Activated CD4-positive, alpha-beta T cell treated with anti-CD3 and anti-CD28 coated beads, Interleukin-2, amount 50 U/mL, for 48 hours (primary cell): ENCODE measurements at places on chromosomes 12 and 14.

- DNase-seq = no peak
These were observed 28.6 kb downstream of the CMKLR1 start for GRCh38 chr12:108310489-108310888.

DNA sequence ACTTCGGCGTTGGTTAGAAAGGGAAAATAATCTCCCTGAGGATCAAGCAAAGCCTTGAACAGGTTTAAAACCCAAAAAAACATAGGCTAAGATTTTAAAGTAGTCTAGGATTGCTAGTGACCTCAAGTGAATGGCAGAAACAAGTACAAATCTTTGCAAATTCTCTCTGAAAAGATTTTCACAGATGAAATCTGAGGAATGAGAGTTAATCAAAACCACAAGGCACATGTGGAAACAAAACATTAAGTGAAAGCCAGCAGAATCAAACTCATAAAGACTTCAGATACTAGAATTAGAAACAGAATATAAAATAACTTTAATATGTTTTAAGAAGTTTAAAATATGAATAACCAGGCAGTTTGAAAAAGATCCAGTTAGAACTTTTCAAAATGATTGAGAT lies 52.2 kb upstream of the CFL2 start:
- no peak for DNase-seq

DNA sequence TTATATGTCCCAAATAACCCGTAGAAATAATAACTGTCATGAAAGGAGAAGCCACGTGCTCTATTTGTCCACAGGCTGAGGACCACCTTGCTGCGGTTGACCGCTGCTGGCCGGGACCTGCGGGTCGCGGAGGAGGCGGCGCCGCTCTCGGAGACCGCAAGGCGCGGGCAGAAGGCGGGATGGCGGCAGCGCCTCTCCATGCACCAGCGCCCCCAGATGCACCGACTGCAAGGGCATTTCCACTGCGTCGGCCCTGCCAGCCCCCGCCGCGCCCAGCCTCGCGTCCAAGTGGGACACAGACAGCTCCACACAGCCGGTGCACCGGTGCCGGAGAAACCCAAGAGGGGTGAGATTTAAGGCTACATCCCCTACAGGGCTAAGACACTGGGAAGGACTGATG lies 21.0 kb downstream of the RPGRIP1 start:
- peak; percentile 28 for DNase-seq

DNA sequence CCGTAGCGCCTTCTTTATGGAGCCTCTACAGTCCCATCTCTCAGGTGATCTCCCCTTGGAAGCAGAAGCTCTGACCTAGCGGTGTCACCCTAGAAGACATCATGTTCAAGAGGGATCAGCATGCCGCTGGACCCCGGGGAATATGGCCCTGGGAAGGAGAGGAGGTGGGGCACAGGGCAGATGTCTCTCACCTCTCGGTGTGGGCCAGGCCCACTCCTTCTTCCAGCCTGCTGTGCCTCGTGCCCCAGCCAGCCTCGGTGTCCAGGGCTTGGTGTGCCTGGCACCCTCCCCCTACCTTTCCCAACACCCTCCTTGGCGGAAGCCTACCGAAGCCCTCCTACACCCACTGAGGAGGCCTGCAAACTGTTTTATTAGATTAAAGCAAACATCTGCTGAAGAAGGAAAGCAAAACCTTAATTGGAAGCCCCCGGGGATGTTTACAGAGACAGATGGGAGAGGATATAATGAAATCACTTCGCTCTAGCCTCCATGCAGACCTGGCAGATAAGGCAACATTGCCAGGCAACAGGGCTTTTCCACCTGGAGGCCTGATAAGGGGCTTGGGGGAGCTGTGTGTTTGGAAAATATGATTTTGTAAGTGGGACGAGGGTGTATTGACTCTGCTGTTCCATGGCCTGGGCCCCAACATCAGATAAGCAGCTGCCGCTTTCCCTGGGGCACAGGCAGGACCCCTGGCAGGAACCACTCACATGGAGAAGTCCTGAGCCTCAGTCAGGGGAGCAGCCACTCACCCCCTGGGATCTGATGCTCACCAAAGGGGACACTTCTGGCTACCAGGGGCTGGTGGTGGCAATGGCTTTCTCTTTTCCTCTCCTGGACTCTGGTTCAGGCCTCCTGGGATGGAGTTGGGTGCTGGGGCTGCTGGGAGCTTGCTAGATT lies 5.7 kb upstream of the CHGA start:
- no peak for DNase-seq

DNA sequence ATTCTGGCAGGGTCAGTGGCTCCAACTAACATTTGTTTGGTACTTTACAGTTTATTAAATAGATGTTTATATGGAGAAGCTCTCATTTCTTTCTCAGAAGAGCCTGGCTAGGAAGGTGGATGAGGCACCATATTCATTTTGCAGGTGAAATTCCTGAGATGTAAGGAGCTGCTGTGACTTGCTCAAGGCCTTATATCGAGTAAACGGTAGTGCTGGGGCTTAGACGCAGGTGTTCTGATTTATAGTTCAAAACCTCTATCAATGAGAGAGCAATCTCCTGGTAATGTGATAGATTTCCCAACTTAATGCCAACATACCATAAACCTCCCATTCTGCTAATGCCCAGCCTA lies 42.3 kb downstream of the DAD1 start:
- DNase-seq = no peak

GRCh38 chr14:69001375-69001774 lies 22.3 kb upstream of the ACTN1 start:
- DNase-seq = no peak

DNA sequence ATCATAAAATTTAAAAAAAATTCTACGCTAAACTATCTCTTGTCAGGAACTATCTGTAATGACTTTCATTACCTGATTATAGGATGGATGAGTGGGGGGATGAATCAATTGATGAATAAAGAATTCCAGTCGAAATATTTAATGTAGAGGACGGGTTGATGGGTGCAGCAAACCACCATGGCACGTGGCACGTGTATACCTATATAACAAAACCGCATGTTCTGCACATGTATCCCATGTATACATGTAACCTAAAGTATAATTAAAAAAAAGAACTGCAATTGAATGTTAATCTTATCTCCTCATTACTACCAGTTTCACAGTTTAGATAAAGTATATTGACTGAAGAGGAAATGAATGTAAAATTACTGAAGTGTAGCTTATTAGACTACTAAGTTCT lies 23.4 kb downstream of the LRRIQ1 start:
- DNase-seq = no peak
